ENCODE measurements at places on chromosomes 2 and 18.
A peak's percentile ranks its signal among the peaks of the same experiment; 100 is the strongest.

- DNase-seq: no peak
Observed at GRCh38 chr2:232395586-232395985, 11.1 kb upstream of the ALPG start.

DNA sequence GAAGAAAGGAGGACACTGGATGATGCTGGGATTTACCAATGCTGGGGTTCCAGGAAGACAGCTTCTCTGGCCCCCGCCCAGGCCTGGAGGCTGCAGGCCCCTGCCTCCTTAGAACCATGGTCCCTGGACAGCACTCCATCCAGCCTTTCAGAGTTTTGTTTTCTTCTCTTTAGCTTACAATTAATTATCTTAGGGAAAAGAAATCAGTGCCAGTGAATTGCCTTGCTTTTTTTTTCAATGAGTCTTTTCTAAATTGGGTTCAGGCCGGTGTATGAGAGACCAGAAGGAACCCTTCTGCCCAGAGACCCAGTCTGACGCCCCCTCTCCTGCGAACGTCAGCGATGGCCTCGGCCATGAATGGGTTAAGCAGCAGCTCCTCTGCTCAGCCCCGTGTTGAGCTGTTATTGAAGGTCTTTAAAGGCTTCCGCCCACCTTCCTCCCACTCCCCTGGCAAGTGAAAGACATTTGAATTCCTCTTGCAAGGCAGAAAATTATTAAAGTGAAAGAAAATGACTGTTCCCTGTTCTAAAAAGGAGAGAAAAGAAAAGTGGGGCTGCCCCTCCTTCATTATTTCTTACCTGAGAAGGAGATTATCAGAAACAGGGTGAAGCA, 65.7 kb upstream of the CHMP1B start:
- DNase-seq: no peak

DNA sequence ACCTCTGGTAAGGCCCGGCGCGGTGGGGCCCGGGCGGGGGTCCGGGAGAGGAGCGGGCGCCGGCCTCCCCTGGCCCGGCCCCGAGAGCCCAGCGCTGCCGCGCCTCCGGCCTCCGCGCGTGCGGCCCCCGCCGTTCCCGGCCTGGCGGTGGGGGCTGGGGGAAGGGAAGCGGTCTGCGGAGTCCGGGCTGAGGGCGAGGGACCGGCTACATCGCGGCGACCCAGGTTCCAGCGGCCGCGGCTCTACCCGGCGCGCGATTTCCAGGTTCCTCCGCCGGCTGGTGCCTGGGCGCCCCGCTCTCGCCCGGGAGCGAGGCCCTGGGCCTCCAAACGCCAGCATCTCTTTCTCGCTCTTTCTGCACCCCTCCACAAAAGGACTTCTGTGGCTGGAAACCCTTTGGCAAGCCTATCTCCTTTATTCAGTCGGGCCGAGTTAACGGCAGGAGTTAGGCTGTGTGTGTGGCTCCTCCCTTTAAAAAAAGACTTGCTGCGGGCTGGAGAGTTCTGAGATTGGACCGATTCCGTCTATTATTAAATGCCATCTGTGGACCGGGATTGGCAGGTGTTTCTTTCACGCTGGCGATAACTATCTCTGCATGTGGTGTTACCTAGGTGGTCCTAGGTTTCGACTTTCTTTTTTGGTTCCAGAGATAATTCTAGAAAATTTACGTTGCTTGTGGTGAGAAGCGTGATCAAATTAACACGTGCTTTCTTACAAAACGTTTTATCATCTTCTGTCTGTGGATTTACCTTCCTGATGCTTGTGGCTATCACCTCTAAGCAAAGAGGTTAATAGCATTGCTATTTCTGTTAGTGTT, 592 bp downstream of the ME2 start:
- DNase-seq: no peak

DNA sequence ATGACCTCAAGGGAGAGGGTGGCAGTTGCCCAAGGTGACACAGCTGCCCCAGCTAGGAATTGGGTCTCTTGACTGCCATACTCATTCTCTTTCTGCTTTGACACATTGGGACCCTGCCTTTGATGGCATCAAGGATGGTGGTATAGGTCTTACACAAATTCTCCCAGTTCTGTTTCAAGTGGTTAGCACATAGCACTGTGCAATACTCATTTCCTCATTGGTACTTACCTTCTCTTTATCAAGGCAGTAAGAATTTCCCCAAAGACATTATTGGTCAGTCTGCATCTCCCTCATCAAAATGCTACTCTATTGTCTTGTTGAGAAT, 35.9 kb upstream of the CCDC93 start:
- DNase-seq: no peak

GRCh38 chr2:99984799-99985515, 157.4 kb downstream of the AFF3 start:
- no peak for DNase-seq

GRCh38 chr2:168200930-168201583, 46.3 kb downstream of the STK39 start:
- DNase-seq: no peak

DNA sequence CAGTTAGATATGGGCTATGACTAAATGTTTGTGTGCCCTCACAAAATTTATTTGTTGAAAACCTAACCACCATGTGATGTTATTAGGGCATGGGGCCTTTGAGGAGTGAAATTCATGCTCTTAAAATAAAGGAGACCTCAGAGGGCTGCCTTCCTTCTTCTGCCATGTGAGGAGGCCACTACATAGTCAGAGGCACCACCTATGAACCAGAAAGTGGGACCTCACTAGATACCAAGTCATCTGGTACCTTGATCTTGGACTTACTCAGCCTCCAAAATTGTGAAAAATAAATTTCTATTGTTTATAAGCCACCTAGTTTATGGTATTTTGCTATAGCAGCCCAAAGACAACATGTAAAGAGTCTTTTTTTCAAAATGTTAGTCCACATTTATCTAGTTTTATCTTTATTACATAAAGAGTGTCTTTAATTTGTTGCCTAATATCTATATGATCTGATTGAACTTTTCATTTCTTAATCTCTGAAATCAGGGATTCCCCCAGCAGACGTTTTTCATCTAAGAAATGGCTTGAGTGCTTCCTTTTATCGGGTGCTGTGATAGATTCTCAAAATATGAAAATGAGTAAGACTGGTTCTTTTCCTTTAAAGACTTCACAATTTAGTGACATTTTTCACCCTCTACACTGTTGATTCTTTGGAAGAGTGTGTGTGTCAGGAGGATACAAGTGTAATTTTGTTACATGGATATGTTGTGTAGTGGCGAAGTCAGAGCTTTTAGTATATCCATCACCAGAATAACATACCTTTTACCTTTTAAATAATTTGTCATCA, 34.2 kb downstream of the PMS1 start:
- no peak for DNase-seq

GRCh38 chr18:37385846-37386778, 179.5 kb downstream of the CELF4 start:
- DNase-seq: peak; percentile 27
